Left lung (tissue), 14 donors: ENCODE measurements at places on chromosomes 13 and 19. TPM values are rescaled to one million over a fixed set of nuclear protein-coding genes. Genes with fewer than 3 reads are reported as not detected.
A peak's percentile ranks its signal among the peaks of the same experiment; 100 is the strongest.

The ZNF227 gene
- polyA plus RNA-seq: 34.9 TPM

The GNG7 gene
- polyA plus RNA-seq: 7.1 TPM

The MEIOSIN gene
- polyA plus RNA-seq: not detected

The ZNF567 gene
- polyA plus RNA-seq: 15.6 TPM

The KLC3 gene
- polyA plus RNA-seq: 0.52 TPM

The TJP3 gene
- 17.9 TPM for polyA plus RNA-seq

The ATG4D gene
- polyA plus RNA-seq: 21.9 TPM

The PABPC3 gene
- polyA plus RNA-seq: 1.2 TPM

The NLRP7 gene
- not detected for polyA plus RNA-seq

DNA sequence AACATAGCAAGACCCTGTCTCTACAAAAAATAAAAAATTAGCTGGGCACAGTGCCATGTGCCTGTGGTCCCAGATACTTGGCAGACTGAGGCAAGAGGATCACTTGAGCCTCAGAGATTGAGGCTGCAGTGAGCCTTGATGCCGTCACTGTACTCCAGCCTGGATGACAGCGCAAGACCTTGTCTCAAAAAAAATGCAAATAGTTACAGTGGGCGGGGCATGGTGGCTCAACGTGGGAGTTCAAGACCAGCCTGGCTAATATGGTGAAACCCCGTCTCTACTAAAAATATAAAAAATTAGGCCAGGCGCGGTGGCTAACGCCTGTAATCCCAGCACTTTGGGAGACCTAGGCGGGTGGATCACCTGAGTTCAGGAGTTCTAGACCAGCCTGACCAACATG, 8.5 kb downstream of the PGLS start:
- no peak for DNase-seq

DNA sequence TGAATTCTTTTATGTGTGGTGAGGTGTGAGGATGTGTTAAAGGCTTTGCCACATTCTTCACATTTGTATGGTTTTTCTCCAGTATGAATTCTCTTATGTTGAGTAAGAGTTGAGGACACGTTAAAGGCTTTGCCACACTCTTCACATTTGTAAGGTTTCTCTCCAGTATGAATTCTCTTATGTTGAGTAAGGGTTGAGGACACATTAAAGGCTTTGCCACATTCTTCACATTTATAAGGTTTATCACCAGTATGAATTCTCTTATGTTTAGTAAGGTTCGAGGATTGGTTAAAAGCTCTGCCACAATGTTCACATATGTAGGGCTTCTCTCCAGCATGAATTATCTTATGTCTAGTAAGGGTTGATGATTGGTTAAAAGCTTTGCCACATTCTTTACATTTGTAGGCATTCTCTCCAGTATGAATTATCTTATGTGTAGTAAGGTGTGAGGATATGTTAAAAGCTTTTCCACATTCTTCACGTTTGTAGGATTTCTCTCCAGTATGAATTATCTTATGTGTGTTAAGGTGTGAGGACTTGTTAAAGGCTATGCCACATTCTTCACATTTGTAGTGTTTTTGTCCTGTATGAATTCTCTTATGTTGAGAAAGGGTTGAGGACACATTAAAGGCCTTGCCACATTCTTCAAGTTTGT, 27.1 kb downstream of the ZNF724 start:
- no peak for DNase-seq

- no peak for DNase-seq
Measured at GRCh38 chr19:13629687-13630357, 123.5 kb upstream of the CACNA1A start.

DNA sequence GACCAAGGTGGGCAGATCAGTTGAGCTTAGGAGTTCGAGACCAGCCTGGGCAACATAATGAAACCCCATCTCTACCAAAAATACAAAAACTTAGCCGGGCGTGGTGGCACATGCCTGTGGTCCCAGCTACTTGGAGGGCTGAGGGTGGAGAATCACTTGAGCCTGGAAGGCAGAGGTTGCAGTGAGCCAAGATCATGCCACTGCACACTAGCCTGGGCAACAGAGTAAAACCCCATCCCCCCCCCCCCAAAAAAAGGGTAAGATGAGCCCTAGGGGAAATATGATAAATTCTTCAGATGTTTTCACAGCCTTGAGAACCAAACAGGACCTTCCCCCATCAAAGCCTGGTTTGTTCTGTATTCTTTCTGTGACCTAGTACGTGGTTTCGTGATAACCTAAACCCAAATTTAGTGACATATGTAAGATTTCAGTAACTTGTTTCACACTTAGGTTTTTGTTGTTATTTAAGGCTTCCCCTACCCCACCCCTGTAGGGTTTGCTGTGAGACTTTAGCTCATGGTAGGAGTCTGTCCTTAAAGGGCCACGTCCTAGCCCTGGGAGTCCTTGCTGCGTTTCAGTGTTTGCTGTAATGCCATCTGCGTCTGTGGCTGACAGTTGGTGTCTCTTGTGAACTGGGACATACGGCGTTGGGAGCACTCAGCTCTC, 49.6 kb downstream of the MYO9B start:
- no peak for DNase-seq

GRCh38 chr19:32652894-32653598, 21.9 kb downstream of the ANKRD27 start:
- DNase-seq: peak; percentile 60

DNA sequence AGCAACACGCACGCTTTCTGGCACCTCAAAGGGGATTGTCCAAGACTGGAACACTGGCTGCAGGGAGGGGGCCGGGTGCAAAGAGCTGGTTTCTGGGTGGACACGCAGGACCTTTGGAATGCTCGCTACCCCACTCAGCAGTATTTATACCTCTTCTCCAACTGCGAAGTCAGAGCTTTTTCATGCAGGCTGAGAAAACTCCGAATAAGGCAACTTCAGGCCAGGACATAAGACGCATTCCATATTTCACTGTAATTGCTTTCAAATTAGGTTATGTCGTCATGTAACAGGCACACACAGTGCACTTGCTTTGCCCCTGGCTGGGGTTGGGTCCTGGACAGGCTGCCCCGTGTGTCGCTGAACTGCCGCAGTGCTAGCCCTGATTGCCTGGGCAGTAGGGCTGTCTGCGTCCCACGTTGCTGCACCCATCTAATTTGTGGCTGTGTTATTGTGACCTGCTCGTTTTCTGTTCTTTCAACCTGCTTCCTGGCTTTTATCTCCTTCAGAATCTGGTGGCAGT, 44.5 kb downstream of the ACTN4 start:
- DNase-seq: no peak

DNA sequence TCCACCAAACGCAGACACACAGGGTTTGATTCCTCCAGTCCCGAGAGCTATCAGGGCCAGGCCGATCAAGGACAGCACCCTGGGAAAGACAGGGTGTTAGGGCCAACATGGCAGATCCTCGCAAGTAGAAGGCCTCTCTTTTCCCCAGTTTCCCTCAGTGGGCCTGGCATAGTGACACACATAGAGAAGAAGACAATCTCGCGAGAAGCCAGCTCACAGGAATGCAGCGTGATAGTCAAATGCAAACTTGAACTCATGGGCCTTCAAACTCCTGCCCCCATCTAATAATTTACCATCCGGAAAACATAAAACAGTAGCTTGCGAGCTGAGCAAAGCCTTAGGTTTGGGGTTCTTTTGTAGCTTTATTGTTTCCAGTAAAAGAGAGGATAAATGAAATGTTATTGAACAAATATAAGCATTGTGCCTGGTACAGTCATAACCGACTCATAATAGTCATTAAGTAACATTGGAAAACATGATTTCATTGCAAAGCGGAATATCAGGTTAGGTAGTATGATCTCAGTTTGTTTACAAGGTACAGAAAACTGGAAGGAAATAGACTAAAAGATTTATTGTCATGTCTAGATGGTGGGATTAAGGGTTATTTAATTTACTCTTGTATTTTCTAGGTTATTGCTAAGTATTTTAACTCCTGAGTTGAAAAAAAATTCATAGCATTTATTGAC, 30.5 kb downstream of the SLC15A1 start:
- no peak for DNase-seq

DNA sequence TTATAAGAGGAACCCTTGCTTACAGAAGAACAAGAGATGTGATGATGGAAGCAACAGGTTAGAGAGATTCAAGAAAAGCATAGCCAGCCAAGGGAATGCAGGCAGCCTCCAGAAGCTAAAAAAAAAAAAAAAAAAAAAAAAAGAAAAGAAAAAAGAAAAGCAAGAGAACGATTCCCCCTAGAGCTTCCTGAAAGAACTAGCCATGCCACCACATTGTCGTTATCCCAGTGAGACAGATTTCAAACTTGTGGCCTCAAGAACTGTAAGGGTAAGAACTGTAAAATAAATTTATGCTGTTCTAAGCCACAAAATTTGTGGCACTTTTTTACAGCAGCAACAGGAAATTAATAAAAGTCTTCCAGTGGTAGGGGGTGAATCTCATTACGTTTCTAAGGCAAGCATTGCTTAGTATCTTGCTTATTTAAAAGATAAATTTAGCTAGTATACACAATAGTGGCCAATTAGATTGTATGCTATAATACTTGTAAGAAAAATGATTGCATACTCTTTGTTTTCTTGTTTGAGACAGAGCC, 21.8 kb downstream of the RFXAP start:
- DNase-seq: no peak

DNA sequence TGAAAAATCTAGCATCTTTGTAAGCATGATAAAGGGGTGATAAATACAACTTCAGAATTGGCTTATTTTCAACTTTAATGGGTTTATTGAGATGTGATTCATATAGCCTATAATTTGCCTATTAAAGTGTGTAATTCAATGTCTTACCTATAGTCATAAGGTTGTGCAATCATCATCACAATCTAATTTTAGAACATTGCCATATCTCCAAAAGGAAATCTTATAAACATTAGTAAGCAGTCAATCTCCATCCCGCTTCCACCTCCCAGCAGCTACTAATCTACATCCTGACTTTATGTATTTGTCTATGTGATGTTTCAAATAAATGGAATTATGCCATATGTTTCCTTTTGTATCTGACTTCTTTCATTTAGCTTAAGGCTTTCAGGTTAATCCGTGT, 145.2 kb upstream of the KLHL1 start:
- DNase-seq: no peak

- DNase-seq: no peak
Measured at GRCh38 chr13:85738696-85739320, 60.4 kb downstream of the SLITRK6 start.

DNA sequence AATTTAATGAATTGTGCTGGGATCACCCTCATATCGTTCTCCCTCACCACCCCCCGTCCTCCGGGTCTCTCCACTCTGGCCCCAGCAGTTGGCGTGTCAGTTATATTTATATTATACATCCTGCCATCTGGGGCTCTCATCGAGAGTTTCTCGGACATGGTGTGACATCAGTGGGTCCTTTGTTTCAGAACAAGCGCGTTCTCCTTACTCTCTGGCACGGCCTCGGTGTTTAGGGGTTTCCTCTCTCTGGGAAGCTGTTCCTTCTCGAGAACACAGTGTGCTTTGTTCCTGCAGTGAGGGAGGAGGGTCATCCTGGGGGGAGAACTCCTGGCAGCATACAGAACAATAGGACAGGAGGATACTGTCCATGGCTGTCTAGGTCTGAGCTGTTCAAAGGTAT, 9.8 kb upstream of the MCF2L start:
- no peak for DNase-seq

DNA sequence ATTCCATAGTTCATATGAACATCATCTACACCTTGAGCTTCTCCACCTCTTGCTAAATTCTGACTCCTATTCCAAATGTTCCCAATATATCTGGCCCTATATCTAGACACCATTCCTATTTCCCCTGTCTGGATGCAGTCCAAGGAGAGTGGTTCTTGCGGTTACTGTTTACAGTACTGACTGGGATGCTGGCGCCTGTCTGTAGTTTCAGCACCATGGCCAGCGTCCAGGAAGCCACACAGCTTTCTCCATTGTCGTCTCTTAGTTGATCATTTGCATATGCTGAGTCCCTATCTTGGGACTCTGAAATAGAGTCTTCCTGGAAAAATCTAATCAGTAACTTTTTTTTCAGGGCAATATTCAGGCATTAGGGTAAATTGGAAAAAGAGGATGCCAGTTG, 14.9 kb downstream of the LAIR2 start:
- peak; percentile 69 for DNase-seq

- no peak for DNase-seq
Measured at GRCh38 chr19:19062454-19063182, 1.2 kb upstream of the SLC25A42 start.

DNA sequence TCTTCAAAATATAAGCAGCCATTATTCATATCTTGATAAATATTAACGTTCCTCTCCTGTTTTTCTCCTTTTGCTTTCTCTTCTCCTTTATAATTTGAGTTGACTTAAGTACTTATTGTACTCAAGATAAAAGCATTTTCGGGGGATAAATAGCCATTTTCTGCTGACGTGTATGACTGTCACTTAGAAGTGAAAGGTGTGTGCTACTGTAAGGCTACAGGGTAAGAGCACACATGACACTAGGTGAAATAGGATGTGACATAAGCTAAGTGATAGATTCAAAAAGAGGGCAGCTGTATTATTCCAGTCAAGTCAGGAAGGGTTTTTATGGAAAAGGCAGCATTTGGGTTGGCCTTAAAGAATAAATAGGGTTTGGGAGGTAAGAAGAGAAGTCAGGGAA, 128.5 kb downstream of the GPC6 start:
- no peak for DNase-seq

GRCh38 chr13:51804295-51805172, 571 bp upstream of the DHRS12 start:
- DNase-seq: no peak

GRCh38 chr13:96481482-96481881, 391.6 kb downstream of the HS6ST3 start:
- no peak for DNase-seq

- DNase-seq: no peak
Measured at GRCh38 chr13:59893266-59893665, 270.5 kb downstream of the DIAPH3 start.

DNA sequence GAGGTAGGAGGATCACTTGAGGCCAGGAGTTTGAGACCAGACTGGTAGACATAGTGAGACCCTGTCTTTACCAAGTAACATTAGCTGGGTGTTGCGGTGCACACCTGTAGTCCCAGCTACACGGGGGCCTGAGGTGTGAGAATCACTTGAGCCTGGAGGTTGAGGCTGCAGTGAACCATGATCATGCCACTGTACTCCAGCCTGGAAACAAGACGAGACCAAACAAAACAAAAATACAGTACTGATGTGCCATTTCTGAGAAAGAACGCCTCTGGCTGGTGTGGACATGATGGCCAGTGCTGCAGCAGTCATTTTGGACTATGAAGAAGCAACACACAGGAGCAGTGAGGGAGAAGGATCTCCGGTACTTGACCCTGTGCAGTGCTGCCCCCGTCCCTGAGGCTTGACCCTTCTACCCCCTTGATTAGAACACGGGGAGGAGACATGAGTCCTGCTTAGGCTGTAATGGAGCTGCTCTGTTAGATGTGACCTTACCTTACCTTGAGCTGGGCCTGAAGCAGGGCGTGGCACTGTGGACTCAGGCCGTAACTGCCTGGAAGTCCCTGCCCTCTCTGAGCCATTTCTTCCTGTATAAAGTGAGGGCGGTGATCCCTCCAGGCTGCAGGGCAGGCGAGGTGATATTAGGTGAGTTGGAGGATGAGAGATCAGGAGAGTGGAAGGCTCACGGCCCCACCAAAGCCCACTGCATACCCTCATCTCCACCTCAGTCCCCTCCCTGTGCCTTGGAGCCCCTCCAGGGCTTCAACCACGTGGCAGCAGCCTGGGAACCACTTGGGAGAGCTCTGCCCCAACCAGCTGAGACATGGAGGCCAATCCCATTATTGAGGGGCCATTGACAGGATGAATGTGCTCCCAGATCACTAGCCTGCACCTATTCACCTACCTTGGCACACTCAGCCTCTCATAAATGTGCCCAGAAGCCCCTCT, 5.9 kb downstream of the RPL18A start:
- no peak for DNase-seq
